ENCODE measurements at places on chromosomes 5 and 9.

- H3K27ac ChIP-seq: peak overlapping the region; percentile 71
- H3K4me3 ChIP-seq: no peak overlapping the region
- H3K4me1 ChIP-seq: peaks cover 71% of the 10 kb centered on the region
- no peak for DNase-seq
These were observed 9.3 kb downstream of the PTGER4 start for GRCh38 chr5:40688996-40689395.

DNA sequence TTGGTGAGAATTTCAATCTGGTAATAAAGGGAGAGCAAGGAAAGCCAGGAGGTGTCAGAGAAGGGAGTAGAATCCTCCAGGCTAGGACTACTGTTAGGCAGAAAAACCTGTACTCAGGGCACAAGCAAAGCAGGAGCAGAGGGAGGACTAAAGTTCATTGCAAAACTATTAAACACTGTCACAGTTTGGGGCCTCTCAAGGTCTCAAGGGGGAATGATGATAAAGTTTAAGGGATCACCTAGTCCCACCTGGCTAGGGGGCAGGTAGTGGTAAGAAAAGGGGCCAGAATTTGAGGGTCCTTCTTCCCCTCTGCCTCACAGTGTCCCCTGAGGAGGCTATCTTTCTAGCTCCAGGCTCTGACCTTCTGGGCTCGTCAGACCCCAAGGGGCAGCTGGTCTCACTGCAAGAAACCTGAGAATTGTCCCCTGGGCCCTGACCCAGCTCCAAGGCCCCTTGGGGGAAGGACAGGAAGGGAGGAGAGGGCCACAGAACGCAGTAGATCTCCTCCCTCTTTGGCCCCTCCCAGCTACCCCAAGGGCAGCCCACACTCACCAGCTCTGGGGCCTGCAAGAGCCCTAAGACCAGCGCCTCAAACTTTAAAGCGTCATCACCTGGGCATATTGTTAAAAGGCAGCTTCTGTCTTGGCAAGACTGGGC, 974 bp downstream of the CCDC69 start:
- H3K36me3 ChIP-seq: peaks cover 30% of the 10 kb centered on the region
- no peaks in the 10 kb centered on the region for H3K27me3 ChIP-seq
- H3K4me1 ChIP-seq: peaks cover 52% of the 10 kb centered on the region
- DNase-seq: peak; percentile 47
- peak overlapping the region; percentile 89 for H3K27ac ChIP-seq
- peak overlapping the region; percentile 89 for H3K4me3 ChIP-seq

- no peaks in the 10 kb centered on the region for H3K27me3 ChIP-seq
- H3K27ac ChIP-seq: no peak overlapping the region
- DNase-seq: no peak
- H3K36me3 ChIP-seq: peaks cover 89% of the 10 kb centered on the region
These were observed 26.9 kb downstream of the ZNF484 start for GRCh38 chr9:92850898-92851297.

- peak within 1 kb of the TSS; percentile 86 for H3K4me3 ChIP-seq
- peak within 1 kb of the TSS; percentile 95 for H3K27ac ChIP-seq
- no peaks in the 10 kb centered on the region for H3K27me3 ChIP-seq
These were observed at the start of gene STOM for GRCh38 chr9:121369595-121370265. STOM (minus strand) TSS chr9:121370250; CDS start chr9:121370187, 63 bp downstream.

- DNase-seq: no peak
- H3K36me3 ChIP-seq: no peaks in the 10 kb centered on the region
- peak overlapping the region; percentile 10 for H3K27ac ChIP-seq
These were observed 8.0 kb downstream of the PDLIM4 start for GRCh38 chr5:132265336-132266030.

GRCh38 chr5:166709691-166710090, 1581.8 kb upstream of the WWC1 start:
- no peaks in the 10 kb centered on the region for H3K27me3 ChIP-seq
- no peaks in the 10 kb centered on the region for H3K4me1 ChIP-seq
- H3K36me3 ChIP-seq: no peaks in the 10 kb centered on the region
- DNase-seq: no peak
- no peak overlapping the region for H3K27ac ChIP-seq

GRCh38 chr5:67669916-67670315, 473.3 kb upstream of the CD180 start:
- no peak overlapping the region for H3K27ac ChIP-seq
- DNase-seq: no peak
- H3K27me3 ChIP-seq: no peaks in the 10 kb centered on the region
- peaks cover 4% of the 10 kb centered on the region for H3K36me3 ChIP-seq

- H3K27me3 ChIP-seq: peaks cover 3% of the 10 kb centered on the region
- DNase-seq: no peak
- H3K4me1 ChIP-seq: no peaks in the 10 kb centered on the region
- H3K36me3 ChIP-seq: peaks cover 4% of the 10 kb centered on the region
- no peak overlapping the region for H3K27ac ChIP-seq
These were observed 9.5 kb downstream of the MVB12B start for GRCh38 chr9:126335837-126336735.

GRCh38 chr9:70588381-70588780, 173.9 kb upstream of the KLF9 start:
- no peak overlapping the region for H3K4me3 ChIP-seq
- no peak for DNase-seq
- H3K4me1 ChIP-seq: no peaks in the 10 kb centered on the region
- no peaks in the 10 kb centered on the region for H3K36me3 ChIP-seq

DNA sequence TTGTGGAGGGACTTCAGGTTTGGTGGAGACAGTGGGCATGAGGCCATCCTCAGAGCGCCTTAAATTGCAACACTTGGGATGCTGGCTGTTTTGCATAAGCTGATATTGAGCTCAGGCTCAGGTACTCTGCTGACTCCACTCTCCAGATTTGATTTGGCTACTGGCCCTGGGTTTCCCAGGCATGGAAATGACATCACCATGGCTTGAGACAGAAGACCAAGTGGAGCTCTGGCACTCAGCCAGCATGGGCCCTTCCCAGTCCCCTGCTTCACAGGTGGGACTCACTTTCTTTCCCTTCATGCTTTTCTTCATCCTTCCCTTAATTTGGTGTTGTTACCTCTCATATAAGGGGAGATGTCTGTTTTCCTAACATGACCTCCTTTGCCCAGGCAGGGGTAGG, 72.0 kb upstream of the IL12B start:
- no peak overlapping the region for H3K4me3 ChIP-seq
- peaks cover 7% of the 10 kb centered on the region for H3K27me3 ChIP-seq
- H3K27ac ChIP-seq: no peak overlapping the region
- no peak for DNase-seq
- no peaks in the 10 kb centered on the region for H3K36me3 ChIP-seq

- DNase-seq: peak; percentile 54
- peaks cover 74% of the 10 kb centered on the region for H3K4me1 ChIP-seq
- no peaks in the 10 kb centered on the region for H3K27me3 ChIP-seq
These were observed 3.4 kb downstream of the FNBP1 start for GRCh38 chr9:130039528-130040147.

- no peak for DNase-seq
- no peak overlapping the region for H3K4me3 ChIP-seq
- no peaks in the 10 kb centered on the region for H3K36me3 ChIP-seq
- no peak overlapping the region for H3K27ac ChIP-seq
- H3K4me1 ChIP-seq: no peaks in the 10 kb centered on the region
- H3K27me3 ChIP-seq: peaks cover 4% of the 10 kb centered on the region
These were observed 35.5 kb downstream of the PLPP7 start for GRCh38 chr9:131324736-131325679.

GRCh38 chr5:72256536-72256935, 63.5 kb downstream of the MRPS27 start:
- no peak overlapping the region for H3K27ac ChIP-seq
- peaks cover under 1% of the 10 kb centered on the region for H3K4me1 ChIP-seq
- no peak overlapping the region for H3K4me3 ChIP-seq
- peaks cover 23% of the 10 kb centered on the region for H3K36me3 ChIP-seq
- no peaks in the 10 kb centered on the region for H3K27me3 ChIP-seq

GRCh38 chr5:66450988-66451387, 145.2 kb upstream of the MAST4 start:
- H3K27me3 ChIP-seq: peaks cover 10% of the 10 kb centered on the region
- no peaks in the 10 kb centered on the region for H3K4me1 ChIP-seq
- peaks cover 2% of the 10 kb centered on the region for H3K36me3 ChIP-seq
- DNase-seq: no peak

DNA sequence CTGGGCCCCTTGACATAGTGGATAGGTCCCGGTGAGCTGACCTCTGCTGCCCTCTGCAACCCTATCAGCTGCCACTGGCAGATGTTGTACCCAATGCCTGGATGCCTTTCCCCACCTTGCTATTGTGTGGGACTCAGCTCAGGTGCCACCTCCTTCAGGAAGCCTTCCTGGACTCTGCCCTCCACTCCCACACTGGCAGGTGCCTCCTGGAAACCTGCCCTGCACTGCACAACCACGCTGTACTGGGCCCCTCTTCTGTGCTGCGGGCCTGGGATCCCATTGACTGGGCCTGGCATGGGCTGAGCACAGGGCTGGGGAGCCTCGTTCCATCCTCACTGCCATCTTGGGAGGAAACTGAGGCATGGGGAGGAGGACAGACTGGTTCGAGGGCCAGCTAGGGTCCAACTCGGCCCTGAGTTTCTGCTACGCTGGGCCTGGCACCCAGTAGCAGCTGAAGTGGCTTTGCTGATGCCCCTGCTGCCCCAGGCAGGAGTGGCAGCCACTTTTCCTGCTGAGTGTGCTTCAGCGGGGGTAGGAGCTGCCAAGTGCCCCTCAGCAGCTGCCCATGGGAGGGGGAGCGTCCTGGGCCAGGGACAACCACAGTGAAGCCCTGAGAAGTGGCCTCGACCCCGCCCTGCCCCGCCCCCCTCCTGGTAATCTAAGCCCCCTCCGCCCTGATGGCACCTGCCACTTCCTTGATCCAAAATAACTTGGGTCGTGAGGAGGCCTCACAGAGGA, 1.3 kb downstream of the AK1 start:
- H3K27ac ChIP-seq: no peak overlapping the region
- DNase-seq: no peak
- no peaks in the 10 kb centered on the region for H3K27me3 ChIP-seq

DNA sequence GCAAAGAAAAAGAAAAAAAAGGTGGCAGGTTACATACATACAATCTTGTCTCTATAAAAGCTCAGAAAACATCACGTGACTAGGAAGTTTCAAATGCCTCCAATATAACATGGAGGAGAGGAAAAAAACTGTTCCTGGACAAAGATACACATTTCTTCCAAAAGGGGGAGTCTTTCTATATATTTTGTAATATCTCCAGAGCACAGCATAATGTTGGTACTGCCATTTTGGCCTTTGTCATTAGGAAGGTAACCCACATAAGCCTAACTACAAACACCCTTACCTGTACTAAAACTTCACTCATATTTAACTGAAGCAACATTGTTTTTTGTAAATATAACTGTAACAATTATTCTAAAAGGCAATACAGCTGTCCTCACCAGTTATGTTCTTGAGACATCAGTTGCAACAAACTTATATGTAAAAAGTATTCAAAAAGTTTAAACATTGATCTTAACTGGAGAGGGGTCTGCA, 1.2 kb upstream of the BTF3 start:
- DNase-seq: no peak
- peaks cover 23% of the 10 kb centered on the region for H3K4me1 ChIP-seq
- H3K27ac ChIP-seq: no peak overlapping the region

DNA sequence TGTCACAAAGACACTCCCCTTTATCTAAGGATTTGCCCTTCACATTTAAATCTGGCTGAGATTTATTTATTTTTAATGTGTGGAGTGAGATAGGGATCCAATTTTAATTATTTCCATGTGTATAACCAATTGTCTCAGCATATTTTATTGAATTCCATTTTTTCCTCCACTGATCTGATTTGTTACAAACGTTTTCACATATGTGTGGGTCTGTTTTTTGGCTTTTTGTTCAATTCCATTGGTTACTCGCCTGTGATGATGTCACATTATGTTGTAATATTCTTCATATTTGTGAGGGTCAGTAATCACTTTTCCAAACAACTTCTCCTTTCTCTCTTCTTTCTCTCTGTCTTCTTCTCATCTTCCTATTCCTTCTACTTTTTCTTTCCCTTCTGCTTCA, 278.3 kb upstream of the RFX3 start:
- no peaks in the 10 kb centered on the region for H3K36me3 ChIP-seq
- no peaks in the 10 kb centered on the region for H3K4me1 ChIP-seq
- peaks cover 3% of the 10 kb centered on the region for H3K27me3 ChIP-seq
- H3K27ac ChIP-seq: no peak overlapping the region

DNA sequence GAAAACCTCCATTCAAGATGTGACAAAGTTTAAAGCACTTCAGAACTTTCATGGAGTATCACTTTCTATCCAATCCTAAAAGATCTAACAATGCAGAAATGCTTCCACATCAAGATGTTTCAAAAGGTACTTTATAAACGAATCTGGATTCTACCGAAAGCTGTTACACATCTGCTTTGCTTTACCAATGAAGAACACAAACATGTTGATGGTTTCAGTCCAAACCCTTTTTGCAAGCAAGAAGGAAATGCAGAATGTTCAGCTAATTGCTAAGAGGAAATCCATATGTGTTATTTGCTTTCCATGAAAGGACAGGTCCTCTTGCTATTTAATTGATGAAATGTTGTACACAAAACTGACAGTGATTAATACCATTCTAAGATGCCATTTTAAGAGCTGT, 419.6 kb downstream of the EFNA5 start:
- H3K27me3 ChIP-seq: peaks cover 5% of the 10 kb centered on the region
- no peaks in the 10 kb centered on the region for H3K4me1 ChIP-seq
- H3K27ac ChIP-seq: no peak overlapping the region
- no peak for DNase-seq
- no peak overlapping the region for H3K4me3 ChIP-seq

GRCh38 chr9:127586537-127586936, 25.5 kb upstream of the STXBP1 start:
- no peaks in the 10 kb centered on the region for H3K36me3 ChIP-seq
- no peak overlapping the region for H3K4me3 ChIP-seq
- peaks cover 31% of the 10 kb centered on the region for H3K27me3 ChIP-seq
- DNase-seq: peak; percentile 26
- H3K27ac ChIP-seq: no peak overlapping the region
- H3K4me1 ChIP-seq: no peaks in the 10 kb centered on the region

DNA sequence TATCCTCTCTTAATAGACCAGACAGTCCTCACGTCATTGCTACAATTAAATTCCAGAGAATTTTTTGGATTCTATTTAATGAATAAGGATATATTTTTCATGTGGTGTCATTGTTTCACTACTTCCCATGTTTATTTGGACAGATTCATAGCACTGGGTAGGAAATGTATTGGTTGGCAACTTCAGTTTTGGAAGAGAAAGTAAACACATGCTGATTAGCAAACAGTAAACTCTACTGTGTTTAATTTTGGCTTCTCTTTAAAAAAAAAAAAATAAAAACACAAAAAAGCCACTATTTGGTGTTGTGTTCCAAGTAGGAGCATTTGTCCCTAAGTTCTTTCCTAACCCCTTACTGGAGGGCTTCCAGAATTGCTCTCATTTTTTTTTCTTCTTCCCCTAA, 77.3 kb downstream of the NFIB start:
- no peak overlapping the region for H3K4me3 ChIP-seq
- no peak for DNase-seq
- no peaks in the 10 kb centered on the region for H3K27me3 ChIP-seq
- no peaks in the 10 kb centered on the region for H3K36me3 ChIP-seq
